ENCODE measurements at places on chromosomes 12 and 14.

- no peak for DNase-seq
These were observed 55.6 kb downstream of the NIN start for GRCh38 chr14:50775357-50775756.

- no peak for DNase-seq
These were observed 112.9 kb downstream of the DAAM1 start for GRCh38 chr14:59301354-59301753.

DNA sequence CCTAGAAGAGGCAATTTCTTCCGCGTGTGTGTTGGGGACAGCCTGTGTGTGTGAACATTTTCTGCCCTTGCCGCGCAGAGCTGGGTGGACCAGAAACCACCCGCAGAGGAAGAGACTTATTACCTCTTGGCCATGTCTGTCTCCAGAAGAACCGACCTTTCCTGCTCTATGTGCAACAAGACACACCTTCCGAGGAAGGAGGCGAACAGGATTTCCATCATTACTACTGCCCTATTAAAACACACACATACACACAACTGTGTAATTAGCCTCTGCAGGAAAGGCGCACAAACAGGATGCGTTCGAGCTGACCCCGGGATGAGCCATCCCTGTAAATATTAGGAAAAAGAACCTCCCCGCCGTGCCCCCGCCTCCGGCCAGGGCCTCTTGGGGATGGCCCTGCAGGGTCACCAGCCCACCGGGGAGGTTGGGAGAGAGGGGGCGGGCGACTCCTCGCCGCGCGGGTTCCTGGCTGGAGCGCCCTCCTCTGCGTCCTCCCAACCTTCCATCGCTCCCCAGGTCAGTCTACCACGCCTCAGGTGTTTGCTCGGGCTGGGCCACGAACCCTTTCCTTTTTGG lies 484 bp upstream of the PRKCH start:
- DNase-seq = no peak

DNA sequence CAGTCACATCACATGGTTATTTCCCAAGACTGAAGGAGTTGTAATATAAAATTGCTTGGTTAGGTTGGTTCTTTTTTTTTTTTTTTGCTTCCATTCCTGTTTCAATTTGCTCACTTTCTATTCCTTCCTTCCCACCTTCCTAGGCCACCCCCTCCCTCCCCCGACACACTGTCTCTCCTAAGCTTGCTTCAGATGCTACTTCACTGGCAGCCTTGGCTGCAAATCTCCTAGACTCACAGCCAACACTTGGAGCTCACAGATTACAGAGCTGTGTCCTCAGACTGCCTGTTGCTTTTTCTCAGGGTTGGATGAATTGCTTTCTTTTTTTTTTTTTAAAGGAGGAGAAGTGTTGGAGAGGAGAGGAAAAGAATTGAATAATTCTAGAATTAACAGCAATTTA lies 77.3 kb upstream of the GRIN2B start:
- DNase-seq = no peak

DNA sequence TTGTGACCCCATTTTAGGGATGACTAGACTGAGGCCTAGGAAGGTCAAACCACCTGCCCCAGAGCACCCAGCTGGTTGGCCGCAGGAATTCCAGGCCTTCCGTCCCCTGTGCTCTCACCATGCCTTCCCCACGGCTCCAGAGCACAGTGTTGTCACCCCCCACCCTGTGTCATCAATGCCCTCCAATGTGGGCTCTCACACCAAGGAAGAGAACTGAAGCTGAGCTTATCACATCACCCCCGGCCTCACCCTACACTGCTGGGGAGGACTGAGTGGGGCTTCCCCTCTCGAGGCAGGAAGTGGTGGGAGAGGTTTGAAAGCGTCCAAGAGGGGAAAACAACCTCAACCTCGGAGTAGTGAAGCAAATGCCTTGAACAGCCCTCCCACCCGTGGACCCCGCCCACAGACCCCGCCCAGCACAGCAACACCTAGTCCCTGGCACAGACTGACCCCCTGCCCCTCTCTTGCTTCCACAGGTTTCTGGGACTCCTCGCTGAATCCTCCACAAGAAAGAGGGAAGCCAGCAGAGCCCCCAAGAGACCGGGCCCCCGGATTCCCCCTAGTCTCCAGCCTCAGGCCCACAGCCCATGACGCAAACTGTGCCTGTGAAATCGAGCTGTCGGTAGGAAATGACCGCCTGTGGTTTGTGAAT lies 97.2 kb downstream of the LGMN start:
- peak; percentile 96 for DNase-seq

- DNase-seq = no peak
These were observed 181.0 kb upstream of the GRIP1 start for GRCh38 chr12:66859751-66860440.

- no peak for DNase-seq
These were observed 3.4 kb downstream of the RPH3A start for GRCh38 chr12:112794721-112795486.

DNA sequence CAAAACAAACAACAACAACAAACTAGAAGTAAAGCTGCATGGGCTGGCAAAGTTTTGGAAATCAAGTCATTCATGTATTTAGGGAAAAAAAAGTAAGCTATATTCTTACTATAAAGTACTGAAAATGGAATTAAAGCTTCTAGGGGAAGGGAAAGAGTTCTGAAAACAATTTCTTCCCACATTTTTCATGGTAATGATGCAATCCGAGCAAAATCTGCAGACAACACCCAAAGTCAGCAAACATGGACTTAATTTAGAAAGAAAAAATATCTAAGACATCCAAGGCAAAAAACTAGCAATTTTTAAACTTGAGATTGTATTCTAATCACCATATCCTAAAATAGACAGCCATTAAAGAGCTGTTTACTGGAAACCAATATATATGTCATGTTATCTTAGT lies 86.3 kb downstream of the LRP6 start:
- no peak for DNase-seq

DNA sequence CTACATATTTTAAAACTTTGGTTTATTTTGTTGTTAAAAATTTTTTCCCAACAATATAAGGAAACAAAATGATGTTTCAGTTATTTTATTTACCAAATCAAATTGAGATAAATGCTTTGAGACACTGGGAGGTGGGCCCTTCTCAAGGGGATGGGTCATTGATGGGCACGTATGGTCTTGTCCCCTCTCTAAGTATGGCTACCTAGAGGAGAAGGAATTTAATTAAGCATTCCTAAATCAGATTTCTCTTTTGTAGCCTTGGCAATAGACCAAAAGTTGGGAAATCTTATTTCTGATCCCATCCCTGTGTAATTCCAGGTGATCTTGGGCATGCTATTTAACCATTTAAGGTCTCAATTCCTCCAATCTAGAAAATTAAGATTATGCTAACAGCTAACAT lies 79.0 kb downstream of the SCN8A start:
- no peak for DNase-seq

DNA sequence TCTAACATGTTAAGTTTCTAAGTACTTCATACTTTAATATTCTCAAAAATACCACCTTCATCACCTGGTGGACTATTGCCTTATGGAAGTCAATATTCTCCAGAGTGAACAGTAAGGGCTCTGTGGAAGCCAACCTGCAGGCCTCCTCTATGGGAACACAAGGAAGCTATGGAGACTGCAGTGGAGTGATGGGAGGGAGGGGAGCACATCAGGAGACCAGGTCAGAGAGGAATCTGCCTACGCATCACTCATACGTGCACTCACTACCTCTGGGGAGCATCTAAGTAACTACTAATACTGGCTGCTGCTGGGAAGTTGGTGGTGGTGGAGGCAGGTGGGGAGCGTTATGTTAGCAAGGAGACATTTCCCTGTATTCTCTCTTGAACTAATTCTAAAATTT lies 19.9 kb downstream of the HECTD4 start:
- no peak for DNase-seq

DNA sequence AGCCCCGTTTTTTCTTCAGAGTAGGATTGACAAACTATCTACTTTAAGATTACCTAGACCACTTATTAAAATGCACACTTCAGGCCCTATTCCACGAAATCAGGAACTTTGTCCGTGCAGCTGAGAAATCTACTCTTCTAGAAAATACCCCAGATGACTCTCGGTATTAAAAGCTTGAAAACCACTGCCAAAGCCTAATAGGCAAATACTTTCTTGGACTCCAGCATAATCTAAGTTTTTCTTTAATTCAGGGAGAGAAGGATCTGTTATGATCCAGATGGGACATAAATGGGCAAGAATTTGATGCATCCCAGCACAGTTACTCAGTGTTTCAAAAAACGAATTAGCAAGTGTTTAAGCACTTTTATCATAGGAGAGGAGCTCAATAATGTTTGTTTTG lies 94.5 kb downstream of the TMX1 start:
- DNase-seq = no peak

DNA sequence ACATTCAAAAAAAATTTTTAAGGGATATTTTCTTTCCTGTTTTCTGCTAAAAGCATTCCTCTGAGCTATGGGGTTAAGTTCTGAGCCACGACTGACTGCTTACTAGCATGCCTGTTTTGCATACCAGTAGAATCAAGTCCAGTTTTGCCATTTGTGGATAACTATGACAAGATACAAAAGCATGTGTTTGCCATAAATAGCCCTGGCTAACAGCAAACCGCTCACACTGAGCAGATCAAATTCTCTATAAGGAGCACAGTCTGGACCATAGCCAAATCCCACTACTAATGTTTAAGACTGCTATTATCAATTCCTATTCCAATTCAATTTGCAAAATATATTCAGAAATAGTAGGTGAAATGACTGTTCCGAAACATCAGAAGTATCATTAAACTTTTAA lies 3.2 kb downstream of the CFL2 start:
- DNase-seq = no peak

- DNase-seq = no peak
These were observed 6.1 kb downstream of the SOS2 start for GRCh38 chr14:50225067-50225973.

DNA sequence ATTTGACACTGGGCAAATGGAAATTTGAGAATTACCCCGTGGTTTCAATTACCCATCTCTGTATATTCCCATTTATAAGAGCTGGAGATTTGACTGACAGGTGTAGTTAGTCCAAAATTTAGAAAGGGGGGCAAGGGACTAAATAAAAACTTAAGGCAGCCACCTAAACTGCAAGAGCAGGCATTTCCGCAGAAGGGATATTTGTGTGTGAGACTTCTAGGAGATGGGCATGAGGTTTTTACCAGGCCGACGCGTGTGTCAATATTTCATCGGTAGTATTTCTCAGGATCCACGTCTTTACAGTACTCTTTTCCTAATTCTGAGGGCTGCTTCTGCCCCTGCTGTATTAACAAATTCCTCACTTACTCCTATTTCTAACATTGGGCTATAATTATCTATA lies 1.4 kb downstream of the FAR2 start:
- no peak for DNase-seq

DNA sequence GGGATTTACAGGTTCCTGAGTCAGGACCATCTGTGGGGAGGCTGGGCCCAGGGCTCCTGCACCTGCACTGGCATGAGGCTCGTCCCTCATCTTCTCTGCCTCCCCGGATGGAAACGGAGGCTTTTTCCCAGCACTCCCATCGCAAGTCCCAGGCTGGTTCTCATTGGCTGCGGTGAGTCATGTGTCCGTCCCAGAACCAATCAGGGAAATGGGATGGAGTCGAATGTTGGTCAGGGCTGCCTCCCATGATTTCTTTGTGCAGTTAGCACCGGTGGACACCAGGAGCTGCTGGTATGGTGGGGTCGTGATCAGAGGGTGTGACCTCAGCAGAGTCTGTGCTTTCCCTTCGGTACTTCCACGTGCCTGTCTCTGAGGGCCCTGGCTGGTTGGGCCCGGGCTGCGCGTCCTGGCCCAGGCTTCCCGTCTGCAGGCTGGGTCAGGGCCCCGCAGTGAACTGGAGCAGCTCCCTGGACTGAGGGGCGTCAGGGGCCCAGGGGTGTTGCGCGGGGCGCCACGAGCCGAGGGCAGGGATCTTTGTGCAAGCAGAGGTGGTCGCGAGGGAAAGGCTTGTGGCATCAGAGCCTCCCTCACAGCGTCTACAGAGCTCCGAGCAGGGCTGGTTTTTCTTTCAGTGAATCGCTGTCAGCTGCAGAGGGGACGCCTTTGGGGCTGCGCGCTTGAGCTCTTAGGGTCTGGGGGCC lies 168.1 kb downstream of the ADGRD1 start:
- DNase-seq = no peak

DNA sequence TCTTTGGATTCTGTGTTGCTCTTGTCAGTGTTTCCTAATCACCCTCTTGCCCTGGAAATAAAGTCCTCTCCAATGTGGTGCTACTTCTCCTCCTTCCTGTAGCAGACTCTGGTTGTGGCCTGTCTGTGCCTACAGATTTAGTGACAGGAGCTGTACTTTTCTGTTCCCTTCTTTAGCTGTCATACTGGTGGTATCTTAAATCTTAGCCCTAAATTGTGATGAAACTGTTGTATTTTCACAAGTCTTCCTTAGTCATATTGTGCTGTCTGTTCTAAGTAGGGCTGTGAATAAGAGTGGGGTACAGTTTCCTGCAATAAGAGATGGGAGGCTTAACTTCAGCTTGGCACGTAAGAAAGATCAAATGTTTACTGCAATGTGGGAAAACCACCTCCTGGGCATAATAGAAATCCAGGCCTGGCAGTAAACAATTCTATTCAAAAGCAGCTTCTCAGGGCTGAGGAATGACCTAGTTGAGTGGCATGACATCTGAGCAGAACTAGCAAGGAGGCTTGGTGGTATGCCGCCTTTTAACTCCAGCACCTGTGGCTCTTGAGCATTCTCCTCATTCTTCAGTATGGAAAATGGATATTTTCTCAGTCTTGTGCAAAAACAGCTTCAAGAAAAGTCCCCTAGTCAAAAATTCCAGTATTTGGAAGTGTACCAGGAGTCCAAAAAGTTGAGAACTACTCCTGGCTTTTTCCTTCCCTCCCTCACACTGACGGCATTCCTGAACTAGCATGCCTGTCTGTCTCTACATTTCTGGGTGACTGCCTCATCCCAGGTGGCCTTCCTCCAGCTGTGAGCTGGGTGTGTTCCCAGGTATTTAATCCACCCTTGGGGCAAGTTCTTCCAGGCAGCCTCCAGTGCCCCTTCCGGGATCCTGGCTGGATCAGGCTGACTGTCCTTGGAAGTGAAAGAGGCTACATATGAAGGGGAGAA lies 19.5 kb downstream of the ANO6 start:
- DNase-seq = no peak

DNA sequence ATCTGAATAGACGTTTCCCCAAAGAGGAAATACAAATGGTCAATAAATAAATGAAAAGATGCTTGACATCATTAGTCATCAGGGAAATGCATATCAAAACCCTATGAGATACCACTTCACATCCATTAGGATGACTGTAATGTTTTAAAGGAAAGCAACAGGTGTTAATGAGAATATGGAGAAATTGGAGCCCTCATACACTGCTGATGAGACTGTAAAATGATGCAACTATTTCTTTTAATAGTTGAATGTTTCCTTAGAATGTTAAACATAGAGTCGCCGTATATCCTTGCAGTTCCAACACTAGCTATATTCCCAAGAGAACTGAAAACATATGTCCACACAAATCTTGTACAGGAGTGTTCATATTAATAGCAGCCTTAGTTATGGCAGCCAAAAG lies 133.2 kb downstream of the SLC38A4 start:
- DNase-seq = no peak

DNA sequence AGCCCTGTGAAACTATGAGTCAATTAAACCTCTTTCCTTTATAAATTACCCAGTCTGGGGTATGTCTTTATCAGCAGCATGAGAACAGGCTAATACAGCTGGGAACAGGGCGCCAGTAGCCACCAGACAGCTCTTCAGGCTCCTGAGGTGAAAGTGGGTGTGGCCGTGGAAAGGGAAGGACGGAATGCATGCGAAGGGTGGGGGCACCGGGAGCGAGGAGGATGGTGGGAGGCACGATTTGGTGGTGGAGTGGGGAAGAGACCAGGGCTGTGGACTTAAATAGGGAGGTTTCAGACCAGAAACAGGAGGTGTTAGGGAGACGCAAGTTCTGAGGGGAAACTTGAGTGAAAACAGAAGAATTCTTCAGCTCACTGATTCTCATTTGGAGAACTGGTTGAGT lies 44.1 kb upstream of the CHST11 start:
- DNase-seq = no peak
